Activated CD4-positive, alpha-beta T cell treated with anti-CD3 and anti-CD28 coated beads for 48 hours (primary cell): ENCODE measurements at places on chromosomes 12 and 14.

DNA sequence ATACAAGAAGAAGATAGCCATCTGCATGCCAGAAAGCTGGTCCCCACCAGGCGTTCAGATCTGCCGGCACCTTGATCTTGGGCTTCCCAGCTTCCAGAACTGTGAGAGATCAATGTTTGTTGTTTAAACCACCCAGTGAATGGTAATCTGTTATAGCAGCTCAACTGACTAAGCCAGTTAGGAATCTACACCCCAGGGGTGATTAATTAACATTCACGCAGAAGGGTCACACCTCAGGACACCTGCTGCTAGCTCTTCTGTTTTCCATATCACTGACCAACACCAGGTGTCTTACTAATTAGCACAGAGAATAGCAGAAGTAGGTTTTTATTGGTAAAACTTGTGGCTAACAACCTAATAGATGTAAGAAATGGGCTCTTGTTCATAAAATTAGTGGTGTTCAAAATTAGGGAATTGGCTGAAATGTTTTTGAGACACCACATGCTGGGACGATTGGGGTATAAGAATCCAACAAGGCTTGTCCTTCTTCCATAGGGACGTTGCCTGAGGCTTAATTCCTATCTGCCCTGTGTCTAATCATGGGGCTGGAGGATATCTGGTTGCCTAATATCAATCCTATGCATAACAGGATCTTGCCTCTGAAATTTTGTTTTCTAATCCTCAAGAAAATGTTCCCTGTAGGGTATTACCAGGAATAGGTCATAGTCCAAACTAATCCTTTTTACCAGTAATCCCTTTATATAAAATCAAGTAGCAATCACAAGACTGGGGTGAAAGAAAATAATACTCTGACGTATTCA, 42.0 kb upstream of the CHST11 start:
- DNase-seq = no peak

DNA sequence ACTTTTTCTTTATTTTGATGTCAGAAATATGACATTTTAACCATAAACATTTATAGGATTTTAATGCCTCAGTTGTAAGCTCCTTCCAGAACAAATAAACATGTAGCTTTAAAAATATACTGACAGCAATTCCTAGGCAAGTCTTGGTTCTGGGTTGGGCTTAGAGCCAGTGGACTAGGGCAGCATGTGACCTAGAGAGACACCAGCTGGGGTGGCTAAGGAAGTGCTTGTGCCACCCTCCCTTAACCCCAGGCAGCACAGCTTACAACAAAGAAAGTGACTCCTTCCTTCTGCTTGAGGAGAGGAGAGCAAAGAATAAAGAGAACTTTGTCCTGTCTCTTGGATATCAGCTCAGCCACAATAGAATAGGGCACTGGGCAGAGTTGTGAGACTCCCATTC, 61.6 kb upstream of the KTN1 start:
- DNase-seq = no peak

DNA sequence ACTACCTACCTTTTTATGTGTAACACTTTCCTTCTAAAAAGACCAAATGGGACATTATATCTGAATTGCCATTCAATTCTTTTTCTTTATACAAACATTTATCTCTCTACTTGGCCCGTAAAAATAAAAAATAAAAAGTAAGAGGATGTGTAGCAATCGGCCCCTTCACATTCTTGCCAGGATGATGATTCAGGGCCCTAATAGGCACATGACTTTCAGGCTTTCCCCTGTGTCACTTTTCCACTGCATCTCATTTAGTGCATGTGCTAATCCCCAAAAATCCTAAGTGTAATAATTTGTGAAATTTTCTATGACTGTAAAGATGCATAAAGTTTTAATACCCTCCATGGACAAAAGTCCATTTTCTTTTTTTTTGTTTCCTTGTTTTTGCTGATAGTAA, 23.0 kb upstream of the ATP2B1 start:
- DNase-seq = no peak

DNA sequence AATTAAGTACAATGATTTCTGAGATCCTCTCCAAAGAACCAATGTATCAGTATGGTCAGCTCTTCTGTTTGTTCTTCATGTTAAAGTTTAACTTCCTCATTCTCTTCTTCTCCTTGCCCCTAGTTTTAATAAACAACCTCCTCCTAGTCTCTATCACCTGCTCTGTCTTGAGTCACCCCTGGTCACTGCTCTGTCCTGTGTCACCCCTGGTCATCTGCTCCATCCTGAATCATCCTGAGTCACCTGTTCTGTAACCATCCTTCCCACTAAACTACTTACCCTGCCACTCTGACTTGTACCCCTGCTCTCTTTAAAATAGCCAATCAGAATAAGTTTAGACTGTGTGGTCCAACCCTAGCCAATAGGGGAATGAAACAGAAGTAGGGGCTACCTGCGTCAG, 100.5 kb downstream of the ALG10B start:
- DNase-seq = no peak

GRCh38 chr14:74301594-74302151, 1.1 kb downstream of the ABCD4 start:
- no peak for DNase-seq

GRCh38 chr14:101008196-101008595, 104.7 kb upstream of the RTL1 start:
- no peak for DNase-seq

GRCh38 chr12:96338852-96339471, 61.3 kb downstream of the CDK17 start:
- no peak for DNase-seq

- no peak for DNase-seq
Observed at GRCh38 chr14:71498212-71498611, 434.0 kb upstream of the RGS6 start.

- no peak for DNase-seq
Observed at GRCh38 chr12:40632933-40633332, 59.3 kb upstream of the CNTN1 start.

DNA sequence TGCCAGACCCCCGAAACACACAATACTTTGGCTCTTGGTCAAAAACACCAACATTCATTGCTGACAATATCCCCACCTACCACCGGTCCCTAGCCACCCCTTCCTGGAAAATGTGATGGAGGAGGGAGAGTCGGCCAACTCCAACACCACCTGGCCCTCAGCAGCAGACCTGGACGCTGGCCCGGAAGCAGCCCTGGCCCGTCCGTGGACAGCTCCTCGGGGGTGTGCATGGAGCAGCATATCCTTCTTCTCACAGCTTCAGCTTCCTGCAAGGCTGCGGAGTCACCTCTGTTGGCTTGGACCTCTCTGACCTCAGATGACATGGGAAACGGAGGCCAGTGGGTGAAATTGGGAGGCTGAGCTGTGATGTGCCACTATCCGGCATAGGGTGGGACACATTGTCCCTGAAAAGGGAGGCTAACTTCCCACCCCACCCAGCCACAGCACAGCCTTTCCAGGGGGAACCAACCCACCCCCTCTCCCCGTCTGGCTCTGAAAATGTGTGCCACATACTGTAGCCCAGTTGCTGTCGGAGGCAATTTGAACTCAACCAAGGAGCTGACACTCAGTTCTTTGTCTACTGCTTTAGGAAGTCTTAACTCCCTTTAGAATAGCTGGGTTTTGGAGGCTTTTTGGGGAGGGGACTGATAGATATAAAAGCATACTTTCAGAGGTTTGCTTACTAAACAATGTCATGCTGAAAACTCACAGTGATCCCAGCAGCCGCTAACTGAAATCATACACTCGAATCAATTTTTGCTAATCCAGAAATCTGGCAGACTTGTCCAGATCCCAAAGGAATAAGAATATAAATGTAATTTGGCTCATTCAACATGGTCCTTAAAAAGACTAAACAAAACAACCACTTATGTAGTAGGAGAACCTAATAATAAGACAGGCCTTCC, 43.1 kb upstream of the LTA4H start:
- no peak for DNase-seq

DNA sequence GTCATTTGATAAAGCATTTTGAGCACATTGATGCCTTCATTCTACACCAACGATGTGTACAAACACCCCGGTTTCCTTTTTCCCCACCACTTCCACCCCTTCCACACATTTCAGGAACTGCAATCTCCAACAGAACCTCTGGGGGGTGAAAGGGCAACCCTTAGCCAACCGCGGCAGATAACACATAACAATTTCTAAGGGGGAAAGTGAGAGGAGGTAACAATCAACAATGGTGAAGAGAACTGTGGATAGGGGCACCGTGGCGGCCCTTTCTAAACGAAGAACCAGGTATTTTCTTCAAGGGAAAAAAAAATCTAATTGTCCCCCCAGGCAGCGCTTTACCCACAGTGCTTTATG, 1.1 kb downstream of the KITLG start:
- no peak for DNase-seq

- no peak for DNase-seq
Observed at GRCh38 chr14:22084393-22085281, 411.0 kb upstream of the OR4E1 start.

GRCh38 chr14:83421711-83422110, 1888.1 kb upstream of the SEL1L start:
- no peak for DNase-seq

DNA sequence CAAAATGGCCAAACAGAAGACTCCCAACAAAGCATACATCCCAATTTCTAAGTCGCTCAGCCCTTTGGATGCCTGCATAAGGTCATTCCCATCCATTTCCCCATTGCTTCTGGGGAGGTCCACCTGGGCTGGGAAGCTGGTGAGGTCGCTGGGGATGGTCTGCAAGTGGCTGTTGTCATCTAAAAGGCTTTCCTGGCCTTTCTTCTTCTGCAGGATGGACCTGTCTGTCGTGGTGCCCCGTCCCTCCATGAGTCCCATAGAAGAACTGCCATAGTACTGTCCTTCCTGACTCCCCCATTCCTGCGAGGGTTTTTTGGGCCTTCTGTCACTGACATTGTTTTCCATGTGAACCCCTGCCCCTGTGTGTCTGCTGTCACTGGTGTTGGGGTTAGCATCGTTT, 221.1 kb downstream of the GLT1D1 start:
- DNase-seq = no peak

- DNase-seq = no peak
Observed at GRCh38 chr12:54604436-54604835, 16.0 kb upstream of the PPP1R1A start.

DNA sequence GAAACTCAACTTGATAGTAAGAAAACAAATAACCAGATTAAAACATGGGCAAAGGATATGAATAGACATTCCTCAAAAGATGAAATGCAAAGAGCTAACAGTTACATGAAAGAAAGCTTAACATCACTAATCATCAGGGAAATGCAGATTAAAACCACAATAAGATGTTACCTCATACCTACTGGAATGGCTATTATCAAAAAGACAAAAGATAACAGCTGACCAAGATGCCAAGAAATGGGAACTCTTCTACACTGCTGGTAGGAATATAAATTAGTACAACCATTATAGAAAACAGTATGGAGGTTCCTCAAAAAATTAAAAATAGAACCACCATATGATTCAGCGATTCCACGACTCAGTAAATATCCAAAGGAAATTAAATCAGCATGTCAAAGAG, 18.8 kb downstream of the KCNH5 start:
- DNase-seq = no peak

DNA sequence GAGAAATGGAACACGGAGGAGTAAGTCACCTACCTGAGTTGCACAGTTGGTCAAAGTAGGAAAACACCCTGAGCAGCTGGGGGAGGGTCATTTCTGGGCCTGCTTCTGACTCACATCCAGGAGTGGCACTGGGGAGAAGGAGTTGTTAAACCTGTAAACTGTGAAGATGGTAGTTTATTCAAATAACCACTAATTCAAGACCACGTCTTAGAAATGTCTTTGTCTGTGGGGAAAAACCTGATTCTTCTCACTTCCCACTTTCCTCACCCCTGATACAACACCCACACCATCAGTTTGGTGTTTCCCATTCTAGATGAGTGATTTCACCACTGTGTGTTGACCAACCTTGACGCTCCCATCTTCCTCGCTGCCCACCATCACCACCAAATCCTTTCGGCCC, 207.1 kb downstream of the ANO4 start:
- DNase-seq = no peak

- no peak for DNase-seq
Observed at GRCh38 chr12:97177481-97177880, 270.4 kb downstream of the NEDD1 start.

DNA sequence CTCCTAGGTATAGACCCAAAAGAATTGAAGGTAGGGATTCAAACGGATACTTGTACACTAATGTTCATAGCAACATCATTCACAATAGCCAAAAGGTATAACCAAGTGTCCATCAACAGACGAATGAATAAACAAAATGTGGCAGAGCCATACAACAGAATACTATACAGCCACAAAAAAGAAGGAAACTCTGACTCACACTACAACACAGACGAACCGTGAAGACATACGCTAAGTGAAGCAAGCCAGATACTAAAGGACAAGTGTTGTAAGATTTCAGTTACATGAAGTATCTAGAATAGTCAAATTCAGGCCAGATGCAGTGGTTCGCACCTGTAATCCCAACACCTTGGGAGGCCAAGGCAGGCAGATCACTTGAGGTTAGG, 19.1 kb downstream of the CAMKK2 start:
- no peak for DNase-seq

DNA sequence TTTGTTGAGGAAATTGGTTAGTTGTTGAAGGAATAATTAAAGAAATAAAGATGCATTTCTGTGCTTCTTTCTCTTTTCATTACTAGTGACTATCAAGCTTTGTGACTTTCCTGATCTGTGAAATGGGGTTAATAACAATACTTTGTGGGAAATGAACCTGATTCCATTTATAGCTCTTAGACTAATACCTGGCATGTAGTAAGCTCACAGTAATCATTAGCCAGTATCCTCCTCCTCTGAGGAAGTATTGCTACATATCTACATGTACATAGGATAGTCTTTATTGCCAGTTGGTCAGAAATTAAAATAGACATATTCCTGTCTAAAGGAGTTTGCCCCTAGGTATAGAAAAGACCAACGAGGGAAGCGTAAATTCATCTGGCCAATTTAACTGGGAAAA, 1.8 kb upstream of the CCDC198 start:
- DNase-seq = no peak

- DNase-seq = no peak
Observed at GRCh38 chr12:80622271-80622670, 85.2 kb upstream of the MYF6 start.
